ENCODE measurements at places on chromosomes 11 and 22. TPM values are rescaled to one million over a fixed set of nuclear protein-coding genes. Genes with fewer than 3 reads are reported as not detected.

MFRP gene
- not detected for total RNA-seq

EXPH5 gene
- 9.2 TPM for total RNA-seq

PTPRCAP gene
- 4.0 TPM for total RNA-seq

PLCB3 gene
- 82.2 TPM for total RNA-seq

SLC25A45 gene
- total RNA-seq: 2.5 TPM

SHISAL1 gene
- 2.7 TPM for total RNA-seq

ARHGAP32 gene
- 25.6 TPM for total RNA-seq

OR51B4 gene
- not detected for total RNA-seq

C11orf58 gene
- 141 TPM for total RNA-seq

STT3A gene
- 144 TPM for total RNA-seq

GLB1L3 gene
- 35.9 TPM for total RNA-seq

TMEM121B gene
- total RNA-seq: 7.5 TPM

ABCG4 gene
- 4.4 TPM for total RNA-seq

CCDC81 gene
- 1.0 TPM for total RNA-seq

C22orf15 gene
- total RNA-seq: 2.7 TPM

FXYD6 gene
- 31.6 TPM for total RNA-seq

ALX4 gene
- not detected for total RNA-seq

BTBD18 gene
- total RNA-seq: not detected

TOP3B gene
- total RNA-seq: 68.6 TPM

C1QTNF5 gene
- total RNA-seq: 2.2 TPM

CNTN5 gene
- total RNA-seq: not detected

OR5M11 gene
- total RNA-seq: not detected

AMBRA1 gene
- 32.2 TPM for total RNA-seq

All from WTC11 (cell line).